ENCODE measurements at places on chromosomes 3 and 15.

DNA sequence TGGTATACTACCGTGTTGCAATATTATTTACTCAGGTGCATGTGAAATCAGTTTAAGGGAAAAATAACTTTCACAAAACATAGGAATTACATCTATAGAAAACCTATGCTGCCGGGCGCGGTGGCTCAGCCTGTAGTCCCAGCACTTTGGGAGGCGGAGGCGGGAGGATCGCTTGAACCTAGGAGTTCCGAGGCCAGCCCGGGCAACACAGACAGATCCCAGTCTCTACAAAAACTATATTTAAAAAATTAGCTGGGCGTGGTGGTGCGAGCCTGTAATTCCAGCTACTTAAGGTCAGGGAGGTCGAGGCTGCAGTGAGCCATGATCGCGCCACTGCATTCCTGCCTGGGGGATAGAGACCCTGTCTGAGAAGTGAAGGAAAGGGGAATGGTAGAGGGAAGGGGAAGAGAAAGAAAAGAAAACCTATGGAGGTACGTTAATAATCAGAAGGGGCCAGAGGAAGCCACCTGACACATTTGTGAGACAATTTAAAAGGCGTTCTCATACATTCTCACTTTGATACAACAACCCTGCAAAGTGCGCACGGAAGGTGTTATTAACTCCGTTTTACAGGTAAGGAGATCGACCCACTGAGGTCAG is 456 bp upstream of the TMEM62 start:
- DNase-seq = no peak

GRCh38 chr15:66770518-66771350 is 68.7 kb downstream of the SMAD6 start:
- no peak for DNase-seq

- no peak for DNase-seq
These were observed 147.8 kb upstream of the MCTP2 start for GRCh38 chr15:94083467-94084052.

GRCh38 chr3:40170395-40170794 is 139.1 kb upstream of the EIF1B start:
- no peak for DNase-seq

GRCh38 chr3:195838714-195839113 is 27.0 kb upstream of the MUC4 start:
- DNase-seq = no peak

GRCh38 chr3:39323494-39323893 is 6.0 kb upstream of the CCR8 start:
- no peak for DNase-seq

DNA sequence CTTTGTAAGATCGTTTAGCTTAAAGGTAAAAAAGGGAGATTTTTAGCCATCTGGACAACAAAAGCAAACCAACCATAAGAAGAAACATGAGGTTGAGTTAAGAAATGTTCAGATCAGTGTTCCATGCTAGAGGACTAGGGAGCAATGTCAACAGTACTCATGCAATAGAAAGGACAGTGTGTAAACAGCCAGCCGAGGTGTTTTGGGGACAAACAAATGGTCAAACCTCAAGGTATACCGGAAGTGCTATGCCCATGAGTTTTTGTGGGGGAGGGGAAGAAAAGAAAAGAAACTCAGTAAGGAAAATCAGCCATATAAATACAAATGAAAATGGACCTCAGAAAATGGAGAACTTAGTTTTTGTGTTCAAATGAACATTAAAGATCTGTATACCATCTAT is 289.5 kb upstream of the GRM7 start:
- no peak for DNase-seq

- DNase-seq = no peak
These were observed 99.6 kb downstream of the STRIT1 start for GRCh38 chr3:155193868-155194267.

- DNase-seq = no peak
These were observed 11.5 kb downstream of the ETFA start for GRCh38 chr15:76299786-76300185.

DNA sequence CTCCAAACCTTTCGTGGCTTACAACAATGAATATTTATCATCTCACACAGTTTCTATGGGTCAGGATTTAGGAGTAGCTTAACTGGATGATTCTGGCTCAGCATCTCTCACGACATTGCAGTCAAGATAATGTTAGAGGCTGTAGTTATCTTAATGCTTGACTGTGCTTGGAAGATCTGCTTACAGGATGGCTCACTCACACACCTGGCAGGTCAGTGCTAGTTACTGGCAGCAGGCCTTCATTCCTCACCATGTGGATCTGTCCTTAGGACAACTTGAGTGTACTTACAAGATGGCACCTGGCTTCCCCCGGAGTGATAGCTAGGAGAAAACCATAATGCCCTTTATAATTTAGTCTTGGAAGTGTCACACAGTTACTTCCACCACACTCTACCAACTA is 32.8 kb upstream of the OXTR start:
- no peak for DNase-seq

DNA sequence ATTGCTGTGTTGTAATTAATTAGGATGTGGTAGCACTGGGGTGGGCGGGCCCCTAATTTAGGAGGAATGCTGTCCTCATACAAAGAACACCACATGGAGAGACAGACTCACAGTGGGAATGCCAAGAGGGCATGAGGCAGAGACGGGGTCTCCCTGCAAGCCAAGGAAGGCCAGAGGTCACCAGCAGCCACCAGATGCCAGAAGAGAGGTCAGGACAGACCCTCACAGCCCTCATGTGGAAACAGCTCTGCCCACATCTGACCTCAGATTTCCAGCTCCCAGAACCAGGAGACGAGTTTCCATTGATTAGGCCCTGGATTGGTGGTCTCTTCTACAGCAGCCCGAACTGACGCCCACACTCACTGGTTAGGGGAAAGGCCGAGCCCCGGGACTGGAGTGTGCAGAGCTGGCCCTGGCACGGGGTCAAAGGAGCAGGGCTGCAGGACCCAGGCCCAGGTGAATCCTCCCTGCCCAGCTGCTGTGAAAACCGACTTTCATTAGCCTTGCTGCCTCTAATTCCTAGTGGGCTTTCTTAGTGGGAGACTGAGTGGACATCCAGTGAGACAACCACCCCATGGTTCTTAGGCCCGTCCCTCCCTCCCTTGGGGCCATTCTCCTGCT is 43.0 kb upstream of the SLC41A3 start:
- no peak for DNase-seq

DNA sequence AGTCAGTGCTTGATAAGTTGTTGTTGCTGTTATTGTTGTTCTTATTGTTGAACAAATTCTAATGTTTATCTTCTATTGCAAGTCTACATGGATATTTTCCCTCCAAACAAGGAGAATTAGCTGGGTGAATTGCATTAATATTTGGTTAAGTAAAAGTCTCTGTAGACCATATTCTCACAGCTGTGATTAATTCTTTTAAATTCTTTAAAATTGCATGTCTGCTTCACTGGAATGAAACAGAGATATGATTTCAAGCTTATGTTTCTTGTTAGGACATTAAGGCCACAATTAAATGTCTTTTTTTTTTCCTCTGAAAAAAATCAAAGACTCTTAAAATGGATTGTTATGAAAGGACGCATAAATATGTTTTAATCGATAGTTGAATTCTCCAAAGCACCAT is 153.4 kb downstream of the EBLN2 start:
- DNase-seq = no peak

GRCh38 chr3:86051058-86051457 is 939.9 kb downstream of the VGLL3 start:
- no peak for DNase-seq
